ENCODE measurements at places on chromosomes 11 and 22.
A peak's percentile ranks its signal among the peaks of the same experiment; 100 is the strongest.

- no peak overlapping the region for H3K4me3 ChIP-seq
- no peak overlapping the region for H3K27ac ChIP-seq
- peaks cover 2% of the 10 kb centered on the region for H3K4me1 ChIP-seq
- H3K27me3 ChIP-seq = no peaks in the 10 kb centered on the region
Measured at GRCh38 chr11:104076455-104076854, 40.0 kb downstream of the DDI1 start.

GRCh38 chr11:115334932-115335788 is 169.1 kb downstream of the CADM1 start:
- no peaks in the 10 kb centered on the region for H3K36me3 ChIP-seq
- no peaks in the 10 kb centered on the region for H3K4me1 ChIP-seq
- no peaks in the 10 kb centered on the region for H3K27me3 ChIP-seq
- no peak overlapping the region for H3K4me3 ChIP-seq

GRCh38 chr11:103959279-103959942 is 77.0 kb upstream of the DDI1 start:
- no peak overlapping the region for H3K4me3 ChIP-seq
- peaks cover 7% of the 10 kb centered on the region for H3K4me1 ChIP-seq
- peak; percentile 2 for DNase-seq
- no peaks in the 10 kb centered on the region for H3K36me3 ChIP-seq
- no peaks in the 10 kb centered on the region for H3K27me3 ChIP-seq

DNA sequence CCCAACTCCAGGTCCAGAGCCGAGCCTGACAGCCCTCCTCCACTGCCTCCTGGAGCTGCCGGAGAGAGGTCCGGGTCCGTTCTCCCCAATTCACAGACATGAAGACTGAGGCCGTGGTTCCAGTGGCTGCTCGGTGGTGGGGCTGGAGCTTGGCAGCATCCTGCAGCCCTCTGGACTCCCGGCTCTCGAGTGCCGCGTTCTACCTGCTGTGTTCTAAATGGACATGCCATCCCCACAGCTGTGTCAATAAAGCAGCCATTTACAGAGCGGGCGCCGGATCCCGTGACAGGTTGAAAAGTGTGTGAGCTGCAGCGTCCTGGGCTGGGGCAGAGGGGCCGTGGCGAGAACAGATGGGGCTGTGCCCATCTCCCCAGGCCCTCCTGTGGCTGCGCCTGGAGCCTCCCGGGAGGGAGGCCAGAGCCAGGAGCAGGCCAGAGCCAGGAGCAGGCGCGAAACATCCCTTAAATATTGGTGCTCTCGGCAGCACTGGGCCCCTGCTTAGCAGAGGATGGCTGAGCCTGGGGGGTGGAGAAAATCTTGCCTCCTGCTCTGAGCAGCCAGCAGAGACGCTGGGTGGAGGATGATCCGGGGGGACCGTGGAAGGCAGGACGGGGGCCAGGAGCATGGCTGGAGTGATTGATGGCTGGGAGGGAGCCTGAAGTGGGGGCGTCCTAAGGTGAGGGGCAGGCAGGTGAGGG is 46.2 kb downstream of the FLRT1 start:
- no peaks in the 10 kb centered on the region for H3K36me3 ChIP-seq
- no peak for DNase-seq
- no peaks in the 10 kb centered on the region for H3K4me1 ChIP-seq
- H3K27ac ChIP-seq = no peak overlapping the region
- H3K4me3 ChIP-seq = no peak overlapping the region

DNA sequence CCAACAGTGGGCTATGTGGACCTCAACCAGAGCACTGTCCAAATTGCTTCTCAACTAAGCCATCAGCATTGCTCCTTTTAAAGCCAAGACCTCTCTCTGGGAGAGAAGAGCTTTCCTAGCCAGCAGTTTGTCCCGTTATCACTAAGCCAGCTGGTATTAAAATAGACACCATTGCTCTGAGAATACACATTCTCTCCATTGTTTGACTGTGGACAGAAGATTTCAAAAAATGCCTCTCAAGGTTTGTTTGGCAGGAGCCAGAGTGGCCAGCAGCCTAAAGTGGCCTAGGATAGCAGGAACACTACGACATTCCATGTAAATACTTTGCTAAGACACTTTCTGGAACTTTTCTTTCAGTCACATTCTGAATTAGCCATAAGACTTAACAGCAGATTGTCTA is 41.3 kb downstream of the EIF4ENIF1 start:
- no peak for DNase-seq
- H3K4me3 ChIP-seq = no peak overlapping the region
- no peak overlapping the region for H3K27ac ChIP-seq
- no peaks in the 10 kb centered on the region for H3K27me3 ChIP-seq

- H3K36me3 ChIP-seq = no peaks in the 10 kb centered on the region
- DNase-seq = no peak
- H3K27ac ChIP-seq = no peak overlapping the region
- no peak overlapping the region for H3K4me3 ChIP-seq
- H3K27me3 ChIP-seq = no peaks in the 10 kb centered on the region
- H3K4me1 ChIP-seq = no peaks in the 10 kb centered on the region
Measured at GRCh38 chr11:35337136-35337913, 82.0 kb downstream of the SLC1A2 start.

GRCh38 chr11:122202161-122202950 is 86.3 kb upstream of the BLID start:
- H3K27me3 ChIP-seq = no peaks in the 10 kb centered on the region
- DNase-seq = no peak
- no peak overlapping the region for H3K4me3 ChIP-seq
- H3K4me1 ChIP-seq = no peaks in the 10 kb centered on the region
- H3K36me3 ChIP-seq = no peaks in the 10 kb centered on the region

DNA sequence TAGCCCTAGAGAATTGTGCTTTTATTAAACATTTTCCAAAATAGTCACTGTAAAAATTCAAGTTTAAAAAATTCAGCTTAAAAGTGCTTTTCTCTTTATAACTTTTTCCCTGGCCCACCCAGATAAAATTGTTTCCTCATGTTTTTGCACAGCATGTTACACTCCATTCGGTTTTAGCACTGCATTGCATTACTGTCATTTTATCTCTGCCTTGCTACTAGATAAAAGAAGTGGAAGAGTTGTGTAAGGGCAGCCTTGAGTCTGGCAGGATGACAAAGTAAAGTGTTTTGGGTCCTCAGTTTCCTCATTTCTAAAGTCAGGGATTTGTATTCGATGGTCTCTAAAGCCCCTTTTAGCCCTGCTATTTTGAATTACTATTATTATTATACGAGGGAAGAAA is 99.8 kb downstream of the ATM start:
- no peak for DNase-seq
- no peak overlapping the region for H3K27ac ChIP-seq
- H3K27me3 ChIP-seq = no peaks in the 10 kb centered on the region
- no peak overlapping the region for H3K4me3 ChIP-seq
- H3K4me1 ChIP-seq = no peaks in the 10 kb centered on the region
- H3K36me3 ChIP-seq = peaks cover 99% of the 10 kb centered on the region
